ENCODE measurements at places on chromosomes 3 and 15.

DNA sequence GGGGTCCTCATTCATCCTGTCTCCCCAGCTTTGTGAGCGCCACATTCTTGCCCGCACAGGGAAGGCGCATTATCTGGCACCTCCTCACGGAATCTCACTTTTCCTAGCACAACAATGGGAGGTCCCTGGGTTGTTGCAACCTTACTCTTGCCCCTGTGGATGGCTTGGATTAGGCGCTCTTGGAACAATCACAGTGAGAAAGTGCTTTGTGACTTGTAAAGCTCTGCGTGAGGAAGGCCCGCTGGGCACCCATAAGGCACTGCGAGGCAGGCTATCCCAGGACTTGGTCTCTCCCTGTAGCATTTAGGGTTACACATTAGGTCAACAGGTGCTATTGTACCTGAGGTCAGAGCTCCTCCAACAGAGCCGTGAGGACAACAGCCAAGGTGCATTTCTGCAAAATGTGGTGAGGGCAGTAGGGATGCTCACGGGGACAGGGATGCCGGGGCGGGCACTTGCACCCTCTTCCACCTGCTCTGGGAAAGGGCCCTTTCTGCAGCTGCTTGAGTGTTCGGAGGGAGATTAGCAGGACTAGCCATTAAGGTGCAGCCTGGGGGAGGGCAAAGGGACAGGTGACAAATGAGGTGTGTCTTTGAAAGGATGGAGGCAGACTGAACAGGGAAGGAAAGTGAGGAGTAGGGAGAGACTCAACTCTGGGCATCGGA is 13.9 kb upstream of the LRRC15 start:
- no peak for DNase-seq

DNA sequence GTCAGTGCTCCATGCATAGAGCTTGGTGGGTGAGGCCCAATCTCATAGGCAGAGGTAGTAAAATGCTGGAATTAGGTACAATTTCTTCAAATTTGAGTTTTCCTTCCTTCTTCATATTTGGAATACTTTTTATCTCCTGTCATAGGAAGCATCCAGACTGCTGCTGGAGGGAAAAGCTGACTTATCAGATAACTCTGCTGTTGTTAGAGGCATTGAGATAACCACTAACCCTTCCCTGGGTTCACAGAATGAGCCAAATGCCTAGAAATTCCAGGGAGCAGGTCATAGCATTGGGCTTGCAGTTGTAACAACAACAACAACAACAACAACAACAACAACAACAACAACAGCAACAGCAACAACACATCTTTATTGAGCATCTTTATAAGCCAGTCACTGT is 332.7 kb downstream of the PDCD6IP start:
- no peak for DNase-seq

GRCh38 chr3:180196658-180197057 is 159.9 kb upstream of the PEX5L start:
- no peak for DNase-seq

- no peak for DNase-seq
Measured at GRCh38 chr15:40050788-40051470, 11.9 kb upstream of the SRP14 start.

- no peak for DNase-seq
Measured at GRCh38 chr15:39273717-39274411, 307.0 kb upstream of the THBS1 start.

DNA sequence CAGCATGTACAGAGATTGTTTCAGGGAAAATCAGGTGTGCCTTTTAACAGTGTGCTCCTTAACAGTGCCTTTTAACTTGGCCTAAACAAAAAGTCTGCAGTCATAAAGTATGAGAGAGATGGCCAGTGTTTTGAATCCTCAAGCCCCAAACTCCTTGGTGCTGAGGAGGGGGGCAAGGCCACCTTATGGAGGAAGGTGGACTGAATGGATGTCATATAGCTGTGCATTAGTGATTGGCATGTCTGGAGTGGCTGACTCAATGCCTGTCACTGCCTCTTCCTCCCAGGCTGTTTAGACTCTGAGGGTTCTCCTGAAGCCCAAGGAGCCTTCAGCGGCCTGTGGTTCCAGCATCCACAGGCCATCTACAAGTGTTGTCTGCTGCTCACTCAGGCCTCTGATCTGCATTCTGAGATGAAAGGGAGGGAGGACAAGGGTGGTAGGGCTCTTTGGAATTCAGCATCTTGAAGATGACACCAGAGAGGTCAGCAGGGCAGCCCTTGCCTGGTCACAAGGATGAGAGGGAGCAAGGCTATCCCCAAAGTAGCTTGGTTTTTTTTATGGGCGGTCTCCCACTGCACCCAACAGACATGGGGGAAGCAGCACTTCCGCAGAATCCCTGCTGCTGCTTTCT is 1.5 kb downstream of the FOXL2NB start:
- no peak for DNase-seq

- no peak for DNase-seq
Measured at GRCh38 chr3:5071061-5071460, 51.0 kb upstream of the ARL8B start.

DNA sequence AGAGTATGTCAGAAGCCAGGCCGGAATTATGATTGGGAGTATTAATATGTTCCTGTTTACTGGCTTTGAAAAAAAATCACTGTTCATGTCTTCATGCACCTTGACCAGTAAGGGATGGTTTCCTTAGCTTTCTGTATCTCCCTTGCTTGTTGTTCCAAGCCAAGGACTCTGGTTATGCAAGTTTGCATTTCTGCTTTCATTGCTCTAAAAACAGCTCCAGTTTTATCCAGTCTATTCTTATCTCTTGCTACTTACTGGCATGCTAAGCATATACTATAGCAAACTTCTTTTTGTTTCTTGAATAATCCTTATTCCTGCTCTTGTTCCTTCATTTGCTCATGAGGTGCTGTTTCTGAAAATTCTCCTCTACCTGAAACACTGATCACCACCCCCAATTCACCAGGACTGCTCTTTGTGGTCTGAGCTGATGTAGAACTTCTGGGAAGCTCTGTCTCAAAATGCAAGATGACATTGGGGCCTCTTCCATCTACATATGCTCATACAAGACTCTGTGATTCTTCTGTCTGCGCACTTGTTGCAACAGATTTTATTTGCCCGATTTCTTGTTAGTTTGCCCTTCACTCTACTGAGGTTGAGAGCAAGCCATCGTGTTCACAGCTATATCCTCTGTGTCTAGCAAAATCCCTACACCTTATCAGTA is 173.0 kb downstream of the EBLN2 start:
- no peak for DNase-seq

DNA sequence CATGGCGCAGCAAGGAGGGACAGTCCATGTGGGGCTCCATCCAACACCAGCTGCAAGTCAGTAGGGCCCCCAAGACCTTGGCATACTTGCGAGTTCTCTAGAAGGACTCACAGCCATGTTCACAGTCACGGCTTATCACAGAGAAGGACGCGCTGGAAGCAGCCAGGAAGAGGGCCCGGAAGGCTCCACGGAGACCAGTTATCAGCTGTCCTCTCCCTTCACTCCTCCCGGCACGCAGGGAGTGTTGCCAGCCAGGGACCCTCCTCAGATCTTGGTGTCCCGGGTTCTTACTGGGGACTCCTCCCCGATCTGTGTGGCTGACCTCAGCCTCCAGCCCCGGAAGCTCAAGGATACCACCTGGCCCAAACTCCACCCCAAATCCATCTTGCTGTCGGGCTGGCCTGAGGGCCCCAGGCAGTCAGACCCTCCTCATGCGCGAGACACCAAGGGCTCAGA is 68.0 kb downstream of the SLTM start:
- DNase-seq, result no peak

DNA sequence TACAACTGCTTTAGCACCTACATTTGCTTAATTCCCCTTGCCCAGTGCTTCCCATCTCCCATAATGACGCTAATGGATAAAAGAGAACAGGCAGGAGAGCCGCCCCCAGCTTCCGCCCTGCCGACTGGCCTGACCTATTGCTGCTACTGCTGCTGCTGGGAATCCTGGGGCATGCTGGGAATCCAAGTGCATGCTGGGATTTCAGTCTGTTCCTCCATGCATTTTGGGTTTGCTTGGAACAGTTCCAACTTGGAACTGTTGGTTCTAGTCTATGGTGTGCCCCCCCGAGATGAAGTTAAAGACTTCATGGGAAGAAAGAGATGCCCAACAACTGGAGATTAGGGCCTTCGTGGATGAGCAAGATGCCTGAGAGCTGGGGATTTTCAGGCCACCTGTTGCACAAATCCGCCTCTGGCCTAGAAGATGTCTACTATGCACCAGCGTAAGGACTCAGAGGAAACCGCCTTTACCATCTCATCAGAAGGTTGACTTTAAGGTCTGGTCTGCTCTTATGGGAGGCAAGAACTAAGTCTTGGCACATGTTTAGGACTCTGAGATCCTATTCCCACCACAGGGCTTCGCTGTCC is 29.0 kb downstream of the HAPLN3 start:
- no peak for DNase-seq

- no peak for DNase-seq
Measured at GRCh38 chr3:23961066-23961465, 16.0 kb downstream of the NR1D2 start.

- no peak for DNase-seq
Measured at GRCh38 chr3:48765376-48765775, 48.4 kb upstream of the IP6K2 start.

- DNase-seq, result no peak
Measured at GRCh38 chr3:143090976-143091837, 28.4 kb upstream of the CHST2 start.

GRCh38 chr3:150377601-150378300 is 30.3 kb upstream of the TSC22D2 start:
- no peak for DNase-seq

DNA sequence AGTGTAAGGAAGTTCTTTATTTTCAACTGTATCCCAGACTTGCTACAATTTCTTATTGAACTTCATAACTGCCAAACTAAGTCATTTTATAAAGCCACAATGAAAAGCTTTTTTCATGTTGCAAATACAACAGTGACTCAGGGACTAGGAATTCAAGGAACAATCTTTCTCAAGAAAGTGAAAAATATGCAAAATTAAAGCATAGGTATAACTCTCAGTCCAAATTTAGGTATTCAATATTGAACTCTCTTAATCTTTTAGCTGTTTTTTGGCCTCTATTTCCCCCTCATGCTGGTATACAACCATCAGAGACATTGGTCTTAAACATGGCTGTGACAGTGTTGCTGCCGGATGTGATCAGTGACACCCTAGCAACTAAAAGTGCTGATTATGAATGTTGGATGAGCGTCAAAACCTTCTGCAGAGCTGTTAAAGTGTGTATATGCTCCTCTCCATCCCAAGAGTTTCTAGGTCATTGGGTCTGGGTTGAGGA is 476.9 kb downstream of the ZNF385D start:
- DNase-seq, result no peak

GRCh38 chr15:50803479-50804180 is 38.1 kb upstream of the SPPL2A start:
- no peak for DNase-seq

- no peak for DNase-seq
Measured at GRCh38 chr3:73453666-73454065, 171.1 kb downstream of the PDZRN3 start.

DNA sequence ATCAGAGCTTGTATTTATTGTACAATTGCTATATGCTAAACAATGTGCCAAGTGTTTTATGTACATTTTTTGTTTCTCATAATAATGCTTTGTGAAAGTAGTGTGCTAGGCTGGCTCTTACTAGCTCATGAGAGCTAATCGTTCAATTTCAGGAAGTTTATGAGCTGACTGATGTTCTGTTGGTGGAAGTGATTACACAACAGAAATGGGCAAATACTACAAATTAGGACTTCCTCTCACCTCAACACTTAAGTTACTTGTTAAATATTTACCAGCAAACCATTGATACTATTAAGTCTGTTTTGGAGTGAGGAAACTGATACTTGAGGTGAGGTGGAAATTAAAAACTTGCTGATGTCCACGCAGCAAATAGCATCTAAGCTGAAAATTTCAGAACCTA is 32.3 kb downstream of the SLC9C1 start:
- DNase-seq, result no peak

GRCh38 chr3:71684757-71685386 is 40.3 kb downstream of the EIF4E3 start:
- no peak for DNase-seq

GRCh38 chr15:59364248-59364647 is 8.4 kb downstream of the MYO1E start:
- no peak for DNase-seq

GRCh38 chr15:42094512-42094963 is at the start of gene PLA2G4D:
PLA2G4D (minus strand) TSS chr15:42094562; CDS start chr15:42094459, 103 bp downstream.
- DNase-seq, result no peak
